ENCODE measurements at places on chromosomes 16 and 17.

GRCh38 chr16:20830372-20830771 is 24.0 kb downstream of the REXO5 start:
- peak; percentile 55 for DNase-seq

DNA sequence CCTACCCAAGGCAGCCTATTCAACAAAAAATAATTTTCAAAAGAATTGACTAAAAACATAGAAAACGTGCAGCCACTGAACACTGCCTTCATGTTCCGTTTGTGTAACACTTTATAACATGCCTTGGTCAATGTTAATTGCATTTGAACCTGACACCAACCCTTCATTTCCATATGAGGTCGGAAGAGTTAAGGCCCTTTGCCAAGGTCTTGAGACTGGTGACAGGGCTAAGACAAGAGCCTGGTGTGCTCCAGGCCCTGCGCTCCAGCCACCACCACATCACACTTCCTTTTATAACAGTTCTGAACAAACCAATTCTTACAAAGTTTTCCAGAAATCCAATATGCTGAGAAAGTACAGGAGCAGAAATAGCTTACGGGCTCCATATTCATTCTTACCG is 4.2 kb downstream of the BBS2 start:
- DNase-seq, result no peak

- DNase-seq, result no peak
Measured at GRCh38 chr16:9446471-9447194, 355.2 kb downstream of the HAPSTR1 start.

- DNase-seq, result peak; percentile 73
Measured at GRCh38 chr17:39194089-39194984, 3.1 kb downstream of the CACNB1 start.

DNA sequence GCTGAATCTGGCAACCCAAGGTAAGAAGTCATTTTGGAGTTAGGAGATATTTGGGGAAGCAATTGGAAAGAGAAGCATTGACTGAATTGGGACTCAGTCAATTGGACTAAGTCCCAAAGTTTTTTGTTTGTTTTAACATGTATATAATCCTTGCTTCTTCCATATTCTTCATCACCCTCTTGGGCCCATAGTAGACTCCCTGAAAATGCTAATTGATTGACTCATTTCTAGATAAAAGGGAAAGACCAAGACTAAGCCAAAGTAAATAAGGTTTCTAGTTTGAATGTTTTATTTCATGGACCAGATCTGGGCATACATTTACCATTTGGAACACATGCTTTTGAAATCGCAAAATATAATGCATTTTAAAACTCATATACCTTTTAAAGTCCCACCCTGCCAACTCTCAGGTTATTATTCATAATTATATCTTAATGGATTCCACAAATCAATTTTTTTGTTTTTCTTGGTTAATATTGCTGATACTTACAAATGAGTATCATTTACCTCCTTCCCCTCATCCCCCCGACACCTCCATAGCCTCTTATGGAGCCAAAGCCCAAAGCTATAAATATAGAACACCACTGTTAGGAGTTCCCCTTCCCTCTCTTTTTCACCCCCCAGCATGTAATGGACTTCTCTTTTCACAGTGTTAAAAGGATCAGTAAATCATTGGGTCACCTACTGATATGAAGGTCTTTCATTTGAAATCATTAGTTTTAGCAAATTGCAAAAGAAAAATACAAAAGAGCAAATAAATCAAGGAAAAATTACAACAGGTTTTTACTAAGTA is 674.0 kb upstream of the SOX9 start:
- DNase-seq, result no peak
